ENCODE measurements at places on chromosomes 7 and 10. TPM values are rescaled to one million over a fixed set of nuclear protein-coding genes. Genes with fewer than 3 reads are reported as not detected.

- no peak for DNase-seq
Measured at GRCh38 chr7:45695249-45695995, 121.3 kb downstream of the ADCY1 start.

DNA sequence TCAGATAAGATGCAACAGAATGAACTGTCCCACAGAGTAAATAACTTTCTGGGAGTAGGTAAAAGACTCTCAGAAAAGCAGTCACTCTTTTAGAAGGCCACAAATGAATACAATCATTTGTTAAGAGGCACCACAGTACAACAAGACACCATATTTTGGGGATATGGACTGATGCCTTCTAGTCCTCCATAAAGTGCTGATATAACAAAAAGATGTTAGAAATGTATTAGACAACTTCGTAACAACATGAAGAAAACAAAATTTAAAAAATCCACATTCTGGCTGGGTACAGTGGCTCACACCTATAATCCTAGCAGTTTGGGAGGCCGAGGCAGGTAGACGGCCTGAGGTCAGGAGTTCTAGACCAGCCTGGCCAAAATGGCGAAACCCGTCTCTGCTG lies 111.3 kb downstream of the HIPK2 start:
- DNase-seq, result no peak

GRCh38 chr10:49605939-49606509 lies 4.1 kb upstream of the SLC18A3 start:
- DNase-seq, result no peak

DNA sequence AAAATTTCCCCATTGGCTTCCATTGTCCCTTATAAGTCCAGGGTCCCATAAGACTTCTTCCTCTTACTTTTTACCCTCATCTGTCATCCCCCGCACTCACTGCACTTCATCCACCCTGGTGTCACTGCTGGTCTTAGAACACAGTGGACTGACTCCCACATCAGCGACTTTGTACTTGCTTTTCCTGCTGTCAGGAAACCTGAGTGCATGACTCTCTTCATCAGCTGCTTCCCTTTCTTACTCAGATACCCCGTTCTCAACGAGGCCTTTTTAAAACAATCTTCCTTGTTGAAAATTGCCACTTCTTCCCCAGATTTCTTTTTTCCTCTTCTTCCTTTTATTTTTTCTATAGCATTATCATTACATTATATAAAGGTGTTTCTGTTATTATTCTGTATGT lies 305.4 kb downstream of the SDK1 start:
- DNase-seq, result no peak

NACAD gene
- 0.16 TPM for total RNA-seq

CNPY1 gene
- total RNA-seq, result not detected

- no peak for DNase-seq
Measured at GRCh38 chr10:4070921-4071660, 286.1 kb upstream of the KLF6 start.

ZNF488 gene
- not detected for total RNA-seq

DNA sequence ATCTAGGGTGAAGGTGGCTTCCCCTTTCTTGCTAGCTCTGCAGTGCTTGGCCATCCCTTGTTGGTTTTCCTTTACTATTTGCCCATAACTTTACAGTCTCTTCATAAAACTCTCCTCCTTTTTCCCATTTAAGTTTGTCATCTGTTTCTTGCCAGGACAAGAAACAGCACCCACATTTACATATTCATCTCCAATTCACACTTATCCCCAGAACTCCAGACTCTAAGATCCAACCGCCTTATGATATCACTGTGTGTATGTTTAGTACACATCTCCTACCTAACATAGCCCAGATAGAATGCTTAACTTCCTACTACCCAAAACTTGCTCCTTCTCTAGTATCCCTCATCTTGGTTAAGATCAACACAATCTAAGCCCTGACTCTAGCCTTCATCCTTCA lies 622.2 kb downstream of the KCNMA1 start:
- no peak for DNase-seq

STEAP1B gene
- not detected for total RNA-seq

GRCh38 chr10:104521901-104522694 lies 119.0 kb upstream of the SORCS3 start:
- no peak for DNase-seq

UCMA gene
- not detected for total RNA-seq

LIPM gene
- total RNA-seq, result not detected

DNA sequence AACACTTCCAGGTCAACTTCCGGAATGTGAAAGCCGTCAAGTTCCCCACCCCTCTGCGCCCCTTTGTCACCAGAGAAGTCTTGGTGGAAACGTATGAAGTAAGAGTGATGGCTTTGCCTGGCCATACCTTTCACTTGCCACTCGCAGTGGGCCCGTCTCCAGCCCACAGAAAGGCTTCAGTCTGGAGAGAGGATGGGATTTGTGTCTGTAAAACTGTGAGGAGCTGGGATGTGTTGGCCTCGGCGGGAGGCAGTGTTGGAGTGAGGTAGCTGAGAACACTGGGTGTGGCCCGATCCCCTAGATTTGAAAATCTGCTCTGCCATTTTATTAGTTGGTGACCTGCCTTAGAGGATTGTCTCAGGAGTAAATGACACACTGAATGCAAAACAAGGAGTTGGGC lies 6.4 kb downstream of the ADCK2 start:
- no peak for DNase-seq

TRPV6 gene
- total RNA-seq, result not detected

- no peak for DNase-seq
Measured at GRCh38 chr10:123515661-123516060, 150.5 kb upstream of the GPR26 start.

SPDYE9 gene
- not detected for total RNA-seq

DNA sequence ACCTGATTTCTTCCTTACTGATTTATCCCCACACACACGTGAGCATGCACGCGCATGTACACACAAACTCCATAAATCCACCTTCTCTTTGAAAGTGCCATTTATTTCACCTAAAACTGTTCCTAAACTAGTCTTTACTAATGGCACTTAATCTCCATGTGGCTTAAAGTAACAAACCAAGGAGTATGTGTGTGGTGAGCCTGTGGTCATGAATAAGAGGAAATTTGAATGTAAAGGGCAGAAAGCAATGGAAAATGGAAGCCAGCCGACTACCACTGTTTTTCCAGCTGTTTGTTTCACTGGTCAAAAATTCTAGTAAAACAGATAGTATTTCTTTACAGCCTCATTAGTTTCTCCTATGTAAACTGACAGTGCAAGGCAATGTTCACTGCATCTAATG lies 23.8 kb downstream of the SEMA3C start:
- DNase-seq, result no peak

RTKN2 gene
- 0.44 TPM for total RNA-seq

GRCh38 chr10:91804126-91804510 lies 5.9 kb downstream of the TNKS2 start:
- DNase-seq, result no peak

DNAJB6 gene
- 112 TPM for total RNA-seq

TAS2R41 gene
- total RNA-seq, result 0.55 TPM

ACSL5 gene
- total RNA-seq, result 31.7 TPM

- DNase-seq, result no peak
Measured at GRCh38 chr10:89393898-89394297, 1.5 kb downstream of the IFIT1 start.

GRCh38 chr10:91909117-91909677 lies at the start of gene FGFBP3:
FGFBP3 (minus strand) TSS chr10:91909486; CDS start chr10:91908969, 517 bp downstream.
- no peak for DNase-seq

DNA sequence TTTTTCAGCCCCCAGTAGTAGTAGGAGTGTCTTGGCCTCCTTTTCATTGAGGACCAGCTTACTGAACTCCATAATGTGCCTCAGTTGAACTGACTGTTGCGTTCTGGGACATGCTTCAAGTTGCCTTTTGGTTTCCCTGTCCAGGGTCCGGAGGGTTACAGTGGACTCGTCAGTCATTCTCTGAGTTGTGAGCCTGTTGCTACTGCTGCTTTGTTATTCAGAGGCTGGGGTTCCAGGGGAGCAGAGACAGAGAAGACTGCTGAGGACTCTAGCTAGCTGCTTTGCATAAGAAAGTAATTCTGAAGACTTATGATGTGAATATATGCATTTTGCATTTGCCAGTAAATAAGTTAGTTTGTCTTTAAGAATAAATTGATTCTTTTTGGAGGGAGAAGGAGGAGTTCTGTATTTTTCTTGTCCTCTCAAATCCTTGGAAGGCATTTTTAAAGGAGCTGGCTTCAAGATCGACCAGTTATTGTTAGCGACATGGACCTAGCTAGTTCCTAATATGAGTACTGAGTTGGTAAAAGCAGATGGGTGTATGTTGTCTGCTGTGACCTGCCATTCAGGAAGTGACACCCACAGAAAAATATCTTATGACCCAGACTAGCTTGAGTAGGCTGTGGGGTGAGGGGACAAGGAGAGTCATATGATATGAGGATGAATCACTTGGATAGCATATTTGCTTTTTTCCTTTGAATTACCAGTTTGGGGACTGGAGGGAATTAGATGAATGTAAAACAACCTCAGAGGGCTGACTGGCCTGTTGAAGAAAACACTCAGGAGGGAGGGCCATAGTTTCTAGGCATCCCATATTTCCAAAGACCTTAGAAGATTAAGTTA lies 8.3 kb downstream of the PI4K2A start:
- DNase-seq, result no peak

- no peak for DNase-seq
Measured at GRCh38 chr10:132478341-132479023, 59.1 kb upstream of the INPP5A start.

GRCh38 chr10:48769706-48770435 lies 85.2 kb downstream of the WDFY4 start:
- DNase-seq, result no peak

DNA sequence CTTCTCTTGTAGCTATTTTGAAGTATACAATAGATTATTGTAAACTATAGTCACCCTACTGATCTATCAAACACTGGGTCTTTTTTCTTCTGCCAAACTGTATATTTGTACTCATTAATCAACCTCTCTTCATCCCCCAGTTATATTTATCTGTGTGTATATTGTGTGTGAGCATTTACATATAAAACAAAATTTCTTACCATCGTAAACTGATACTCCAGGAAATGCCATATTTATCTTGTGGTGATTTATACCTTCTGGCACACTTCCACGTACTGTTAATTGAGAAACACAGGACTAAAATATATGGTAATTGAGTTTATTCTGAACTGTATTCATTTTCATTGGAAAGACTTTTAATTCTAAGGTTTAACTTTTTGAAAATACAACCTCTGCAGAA lies 18.9 kb downstream of the ANLN start:
- no peak for DNase-seq

FAM25G gene
- not detected for total RNA-seq

VWDE gene
- 4.0 TPM for total RNA-seq

DNA sequence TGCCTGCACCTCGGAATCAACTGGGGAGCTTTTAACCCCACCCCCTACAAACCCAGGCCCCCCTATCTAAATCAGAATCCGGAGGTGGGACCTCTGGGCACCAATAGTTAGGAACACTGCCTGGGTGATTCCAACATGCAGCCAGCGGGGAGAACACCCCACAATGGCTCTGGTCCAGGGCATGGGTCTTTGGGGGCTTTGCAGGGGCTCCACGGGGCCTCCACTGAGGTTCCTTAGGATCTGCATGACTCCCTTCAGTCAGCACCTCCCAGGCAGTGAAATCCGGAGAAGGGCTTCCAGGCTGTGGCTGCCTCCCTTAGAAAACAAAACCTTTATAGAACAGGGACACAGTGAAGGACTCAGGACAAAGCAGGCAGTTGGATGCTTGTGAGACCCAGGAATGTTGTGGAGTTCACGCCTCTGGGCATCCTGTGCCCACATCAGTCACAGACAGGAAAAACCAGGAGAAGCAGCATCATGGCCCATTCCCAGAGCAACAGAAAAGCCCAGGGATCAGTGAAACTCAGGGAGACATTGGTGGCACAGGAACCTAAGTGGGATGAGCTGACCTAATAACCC lies 16.5 kb upstream of the AOC1 start:
- DNase-seq, result no peak

OR9A4 gene
- not detected for total RNA-seq

DNA sequence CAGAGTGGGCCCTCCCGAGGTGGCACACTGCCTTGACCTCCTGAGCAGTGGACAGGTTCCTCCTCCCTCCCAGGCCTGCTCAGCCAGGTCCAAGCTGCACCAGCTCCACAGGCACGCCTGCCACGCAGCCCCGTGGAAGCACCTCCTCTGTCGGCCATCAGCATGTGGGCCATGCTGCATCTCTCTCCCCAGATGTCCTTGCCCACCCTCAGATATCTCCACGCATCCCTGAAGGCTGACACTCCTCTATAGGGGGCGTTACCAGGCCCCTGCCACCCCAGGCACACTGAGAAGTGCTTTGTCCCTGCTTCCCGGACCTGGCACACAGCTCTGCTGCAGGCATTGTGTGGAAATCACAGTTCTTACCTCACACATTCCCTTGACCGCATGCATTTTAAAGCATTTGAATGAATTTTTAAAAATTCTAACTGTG lies 598.5 kb downstream of the SDK1 start:
- no peak for DNase-seq

- DNase-seq, result no peak
Measured at GRCh38 chr10:61410353-61411070, 42.7 kb downstream of the TMEM26 start.
